Spleen (tissue), 13 donors: ENCODE measurements at places on chromosomes 7 and 10. TPM values are rescaled to one million over a fixed set of nuclear protein-coding genes. Genes with fewer than 3 reads are reported as not detected.

TMEM236 gene
- 1.3 TPM for total RNA-seq

GRCh38 chr10:78277314-78278057, 243.8 kb downstream of the RPS24 start:
- DNase-seq = no peak

DNA sequence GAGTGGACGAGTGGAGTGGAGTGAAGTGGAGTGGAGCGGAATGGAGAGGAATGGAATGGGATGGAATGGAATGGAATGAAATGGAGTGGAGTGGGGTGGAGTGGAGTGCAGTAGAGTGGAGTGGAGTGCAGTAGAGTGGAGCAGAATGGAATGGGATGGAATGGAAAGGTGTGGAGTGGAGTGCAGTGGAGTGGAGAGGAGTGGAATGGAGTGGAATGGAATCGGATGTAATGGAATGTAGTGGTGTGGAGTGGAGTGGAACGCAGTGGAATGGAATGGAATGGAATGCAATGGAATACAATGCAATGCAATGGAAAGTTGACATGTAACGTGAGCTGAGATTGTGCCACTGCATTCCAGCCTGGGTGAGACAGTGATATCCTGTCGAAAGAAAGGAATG, 46.4 kb downstream of the ZNF716 start:
- DNase-seq = no peak

DNA sequence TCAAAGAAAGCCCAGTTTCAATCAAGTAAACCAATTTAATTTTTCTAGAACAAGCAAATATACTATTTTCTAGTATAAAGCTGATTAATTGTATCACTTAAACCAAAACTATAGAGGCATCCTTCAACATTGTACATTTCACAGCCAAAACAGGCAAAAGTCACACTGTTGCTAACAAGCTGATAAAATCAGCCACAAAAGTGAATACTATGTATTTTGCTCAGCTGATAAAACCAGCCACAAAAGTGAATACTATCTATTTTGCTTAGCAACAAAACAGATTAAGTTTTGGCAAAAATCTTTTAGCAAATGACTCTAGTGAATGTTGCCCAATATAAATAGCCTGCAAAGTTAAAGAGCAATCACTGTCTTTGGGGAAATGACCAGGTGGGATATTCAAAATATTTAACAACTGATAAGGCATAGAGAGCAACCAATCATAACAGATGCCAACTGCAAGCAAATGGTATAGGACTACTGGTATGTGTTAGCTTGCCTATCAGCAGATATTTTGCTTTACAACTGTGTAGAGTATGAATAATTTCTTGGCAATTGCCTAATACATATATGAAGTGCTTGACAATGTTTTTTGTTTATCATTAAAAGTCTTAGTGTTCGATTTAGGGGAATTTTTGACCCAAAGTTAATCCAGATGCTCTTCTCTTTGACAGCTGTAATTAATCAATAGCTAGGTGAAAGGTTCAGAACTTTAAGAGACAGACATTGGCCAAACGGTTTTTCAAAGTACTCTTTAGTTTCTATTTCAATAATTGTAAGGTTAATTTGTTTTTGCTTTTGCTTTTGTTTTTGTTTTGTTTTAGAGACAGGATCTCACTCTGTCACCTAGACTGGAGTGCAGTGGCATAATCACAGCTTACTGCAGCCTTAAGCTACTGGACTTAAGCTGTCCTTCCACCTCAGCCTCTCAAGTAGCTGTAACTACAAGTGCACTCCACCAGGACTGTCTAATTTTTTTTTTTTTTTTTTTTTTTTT, 44.4 kb upstream of the SP4 start:
- no peak for DNase-seq

GRCh38 chr10:102691285-102692066, 22.7 kb downstream of the ARL3 start:
- DNase-seq = no peak

DNA sequence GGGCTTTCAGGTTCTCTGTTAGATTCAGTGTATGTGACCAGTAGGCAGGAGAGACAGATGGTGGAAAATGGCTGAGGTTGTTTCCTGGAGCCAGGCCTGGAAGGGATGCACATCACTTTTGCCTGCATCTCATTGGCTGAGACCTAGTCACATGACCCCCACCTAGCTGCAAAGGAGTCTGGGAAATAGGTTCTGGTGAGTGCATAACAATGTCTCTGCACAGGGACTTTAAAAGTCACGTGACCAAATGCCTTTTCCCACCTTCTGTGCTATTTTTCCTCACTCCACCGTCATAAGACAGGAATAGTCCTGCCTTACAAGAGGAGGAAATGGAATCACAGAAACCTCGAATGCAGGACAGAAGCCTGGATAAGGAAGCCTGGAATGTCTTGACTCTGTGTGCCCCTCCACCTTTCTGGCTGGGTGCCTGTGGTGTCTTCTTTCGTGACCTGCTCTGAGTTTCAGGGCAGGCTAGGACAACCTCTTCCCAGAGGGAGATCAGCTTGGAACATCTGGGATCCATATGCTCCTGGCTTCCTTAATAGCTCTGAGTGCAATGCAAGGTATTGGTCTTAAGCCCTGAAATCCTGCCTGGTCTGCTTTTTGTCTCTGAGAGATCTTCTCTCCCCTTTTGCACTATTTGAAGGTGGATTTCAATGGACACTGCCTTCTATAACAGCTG, 139.9 kb upstream of the ZNF438 start:
- DNase-seq = no peak

DNA sequence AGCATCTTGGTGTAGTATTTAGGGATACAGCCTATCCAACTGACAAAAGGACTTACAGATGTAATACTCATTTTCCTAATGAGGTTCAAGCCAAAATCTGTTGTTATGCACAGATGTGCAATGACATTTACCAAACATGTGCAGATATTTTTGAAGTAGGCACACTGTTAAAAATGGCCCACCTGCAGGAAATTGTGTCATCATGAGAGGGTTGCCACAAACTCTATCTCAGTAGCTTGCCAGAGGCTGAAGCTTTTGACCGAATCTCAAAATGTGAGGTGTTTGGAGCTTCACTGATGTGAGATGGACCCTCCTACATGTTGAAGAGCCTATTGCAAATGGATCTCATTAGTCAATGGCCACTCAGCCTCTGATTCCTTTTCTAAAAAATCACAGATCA, 89.7 kb upstream of the CSTF2T start:
- DNase-seq = no peak
